Activated CD4-positive, alpha-beta T cell treated with anti-CD3 and anti-CD28 coated beads, Interleukin-2, amount 10 ng/mL, durations not matched to agents 7 days and 5 days (primary cell): ENCODE measurements at places on chromosomes 12 and 14.

- DNase-seq = no peak
Observed at GRCh38 chr12:124776125-124776513, 87.5 kb downstream of the SCARB1 start.

DNA sequence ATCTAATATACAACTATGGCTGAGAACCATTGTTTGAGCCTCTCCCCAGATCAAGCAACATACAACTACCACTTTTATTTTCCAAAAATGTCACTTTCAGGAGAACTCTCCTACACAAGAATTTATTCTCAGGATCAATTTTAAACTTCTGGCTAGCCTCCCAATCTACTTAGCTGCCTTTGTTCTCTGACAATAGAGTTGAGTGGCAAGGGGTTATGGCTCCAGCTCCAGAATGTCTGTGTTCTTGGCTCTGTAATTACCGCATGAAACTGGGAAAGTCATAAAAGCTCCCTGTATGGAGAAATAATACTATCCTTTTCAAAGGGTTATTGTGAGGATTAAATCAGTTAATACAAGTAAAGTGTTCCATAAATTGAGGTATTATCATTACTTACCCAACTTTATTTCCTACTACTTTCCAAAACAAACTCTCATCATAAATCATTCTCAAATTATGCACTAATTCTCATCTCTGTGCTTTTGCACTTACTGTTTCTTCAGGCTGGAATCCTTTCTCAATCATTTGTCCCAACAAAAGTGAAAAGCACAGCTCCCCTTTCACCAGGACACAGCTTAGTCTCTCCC, 121.9 kb downstream of the GARIN6 start:
- DNase-seq = no peak

- no peak for DNase-seq
Observed at GRCh38 chr12:25074954-25075353, 120.0 kb downstream of the DNAI7 start.

DNA sequence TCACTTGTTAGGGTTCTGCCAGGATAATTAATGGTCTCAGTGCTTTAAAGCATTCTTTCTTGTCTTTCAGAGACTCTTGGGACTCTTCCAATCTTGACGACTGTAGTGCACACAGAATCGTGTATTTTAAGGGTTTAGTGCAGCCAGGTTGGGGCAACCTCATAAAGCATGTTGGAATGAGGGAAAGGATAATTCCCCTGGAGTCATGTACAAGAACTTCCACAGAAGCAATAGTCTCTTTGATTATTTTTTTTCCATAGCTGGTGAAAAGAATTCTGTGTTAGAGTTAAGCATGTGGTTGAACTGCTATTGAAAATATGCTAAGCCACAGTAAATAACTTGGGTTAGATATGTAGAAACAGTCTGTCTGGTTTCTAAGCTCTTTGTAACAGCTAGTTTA, 246.8 kb upstream of the DAAM1 start:
- DNase-seq = no peak

GRCh38 chr12:48512855-48513254, 12.6 kb upstream of the OR8S1 start:
- no peak for DNase-seq

DNA sequence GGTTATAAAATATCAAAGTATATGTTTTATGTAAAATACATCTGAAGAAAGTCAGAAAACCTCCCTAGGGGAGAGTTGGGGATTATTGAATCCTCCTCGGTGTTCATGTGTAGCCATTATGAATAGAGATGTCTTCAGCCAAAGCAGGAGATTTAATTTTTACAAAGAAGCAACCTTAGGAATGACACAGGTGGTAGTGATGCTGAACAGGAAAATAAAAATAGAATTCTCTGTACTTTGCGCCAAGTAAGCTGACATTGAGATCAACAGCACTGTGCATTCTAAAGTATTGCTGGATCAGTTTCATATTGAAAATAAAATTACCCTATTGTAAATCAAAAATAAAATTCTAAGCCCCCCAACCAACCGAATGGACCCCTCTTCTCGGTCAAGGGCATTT, 132.8 kb upstream of the TRHDE start:
- DNase-seq = no peak

GRCh38 chr14:92341791-92342190, 18.8 kb downstream of the SLC24A4 start:
- no peak for DNase-seq

DNA sequence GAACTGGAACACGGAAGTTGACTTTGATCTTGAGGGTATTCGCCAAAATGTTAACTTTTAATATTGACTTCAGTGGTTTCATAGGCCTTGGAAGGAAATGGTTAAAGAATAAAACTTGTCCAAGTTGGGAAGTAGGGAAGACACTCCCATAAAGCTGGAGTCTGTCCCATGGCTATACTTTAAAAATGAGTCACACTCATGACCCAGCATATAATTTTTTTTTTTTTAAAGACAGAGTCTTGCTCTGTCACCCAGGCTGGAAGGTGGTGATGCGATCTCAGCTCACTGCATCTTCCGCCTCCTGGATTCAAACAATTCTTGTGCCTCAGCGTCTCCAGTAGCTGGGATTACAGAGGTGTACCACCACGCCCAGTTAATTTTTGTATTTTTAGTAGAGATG, 19.6 kb downstream of the TMPRSS12 start:
- no peak for DNase-seq

GRCh38 chr12:12015073-12015685, 55.6 kb upstream of the BCL2L14 start:
- no peak for DNase-seq

GRCh38 chr12:100576331-100577036, 3.0 kb downstream of the GAS2L3 start:
- DNase-seq = no peak

DNA sequence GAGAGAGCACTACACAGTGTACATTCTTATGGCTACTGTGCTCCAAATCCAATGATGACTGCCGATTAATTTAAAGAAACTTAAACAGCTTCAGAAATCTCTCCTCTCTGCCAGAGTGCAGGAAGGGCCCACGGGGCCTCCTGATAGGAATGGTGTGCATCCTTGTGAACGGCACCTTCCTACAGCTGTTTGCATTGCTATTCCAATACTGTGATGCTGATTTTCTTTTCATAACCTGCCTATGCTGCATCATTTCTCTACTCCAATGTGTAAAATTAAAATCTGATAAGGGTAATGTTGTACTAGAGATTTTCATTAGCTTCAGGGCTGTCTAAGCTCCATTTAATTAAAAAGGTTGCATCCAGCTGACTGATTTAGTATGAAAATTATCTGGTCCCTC, 159.0 kb downstream of the HELB start:
- DNase-seq = no peak

- DNase-seq = no peak
Observed at GRCh38 chr12:30126944-30127343, 343.2 kb upstream of the TMTC1 start.

- no peak for DNase-seq
Observed at GRCh38 chr12:29451888-29452287, 45.6 kb downstream of the OVCH1 start.
